Activated CD4-positive, alpha-beta T cell treated with anti-CD3 and anti-CD28 coated beads, Interleukin-2, amount 50 U/mL, for 1 hour (primary cell): ENCODE measurements at places on chromosomes 16 and 17.
A peak's percentile ranks its signal among the peaks of the same experiment; 100 is the strongest.

DNA sequence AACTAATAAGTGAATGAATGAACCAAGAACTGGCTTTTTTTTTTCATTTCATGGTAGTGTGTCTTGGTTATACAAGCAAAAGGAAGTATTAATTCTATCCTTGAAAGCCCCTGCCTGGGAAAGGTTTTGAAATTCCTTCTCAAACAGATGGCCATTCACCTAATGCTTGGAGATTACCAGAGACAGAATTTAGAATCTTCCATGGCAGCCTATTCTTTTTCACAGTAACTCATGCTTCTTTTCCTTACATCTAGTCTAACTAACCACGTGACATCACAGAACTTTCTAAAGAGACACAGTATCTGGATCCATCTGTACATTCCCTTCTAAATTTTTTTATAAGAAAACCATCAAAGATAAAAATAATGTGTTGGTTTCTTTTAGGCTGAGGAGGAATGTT, 151.6 kb downstream of the FTO start:
- DNase-seq: no peak

- peak; percentile 7 for DNase-seq
Measured at GRCh38 chr17:34703533-34703932, 124.2 kb downstream of the TMEM132E start.

- DNase-seq: peak; percentile 4
Measured at GRCh38 chr17:49132699-49133364, at the start of gene B4GALNT2. TSS of gene B4GALNT2 (plus strand) at chr17:49132769. CDS start at chr17:49132793, 24 bp downstream.

DNA sequence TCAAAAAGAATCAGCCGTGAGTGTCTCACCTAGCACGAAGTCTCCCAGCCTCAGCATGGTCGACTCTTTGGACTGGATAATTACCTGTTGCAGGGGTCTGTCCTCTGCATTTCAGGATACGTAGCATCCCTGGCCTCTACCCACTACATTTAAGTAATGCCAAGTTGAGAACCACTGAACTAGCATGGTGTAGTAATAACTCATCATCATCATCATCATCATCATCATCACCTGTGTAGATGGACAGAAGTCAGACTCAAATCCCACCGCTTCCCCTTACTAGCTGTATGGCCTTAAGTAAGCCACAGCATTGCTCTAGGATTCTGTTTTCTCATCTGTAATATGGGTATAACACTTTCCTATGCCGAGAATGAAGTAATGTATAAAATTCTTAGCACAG, 373.1 kb upstream of the XYLT1 start:
- no peak for DNase-seq

DNA sequence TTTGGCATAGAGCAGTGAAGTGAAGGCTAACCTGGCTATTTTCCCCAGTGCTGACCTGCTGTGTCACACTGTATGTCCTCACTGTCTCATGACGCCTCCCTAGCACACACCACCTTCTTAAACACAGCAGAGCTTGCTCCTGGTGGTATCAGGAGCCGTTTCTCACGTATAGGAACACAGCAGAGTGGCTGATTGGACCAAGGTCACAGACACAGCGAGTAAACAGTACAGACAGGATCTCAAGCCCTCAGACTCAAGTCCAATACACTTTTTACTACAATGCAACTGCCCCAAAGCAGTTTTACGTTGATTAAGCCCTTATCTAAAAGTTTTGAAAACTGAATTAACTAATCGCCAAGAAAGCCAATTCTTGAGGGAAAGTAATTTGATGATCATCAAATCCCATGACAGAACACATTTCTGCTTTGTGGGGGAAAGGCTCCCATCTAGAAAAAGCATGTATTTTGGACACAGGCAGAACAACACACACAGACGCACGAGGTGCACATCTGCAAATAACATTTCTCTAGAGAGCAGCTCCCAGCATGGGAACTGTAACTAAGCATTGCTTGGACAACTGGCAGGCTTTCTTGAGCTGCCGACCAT, 15.2 kb downstream of the ARHGAP17 start:
- DNase-seq: no peak

DNA sequence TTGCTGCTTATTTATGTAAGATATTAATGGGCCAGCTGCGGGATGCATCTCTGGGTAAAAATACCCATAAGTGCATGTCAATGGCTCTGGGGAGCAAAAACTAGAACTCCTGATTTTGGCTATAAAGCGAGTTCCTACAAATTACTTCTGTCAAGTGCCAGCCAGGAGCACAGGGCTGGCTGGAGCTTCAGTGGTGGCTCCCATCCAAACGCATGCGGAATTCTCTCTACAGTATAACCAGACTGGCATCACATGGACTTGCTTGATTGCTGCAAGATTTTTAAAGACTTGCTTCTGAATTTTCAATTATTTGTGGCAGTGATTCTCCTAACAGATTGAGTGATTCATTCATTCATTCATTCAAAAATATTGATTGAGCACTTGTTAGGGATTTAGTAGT, 260.9 kb downstream of the PHKB start:
- no peak for DNase-seq

GRCh38 chr17:2903193-2903974, 107.1 kb downstream of the RAP1GAP2 start:
- no peak for DNase-seq

- DNase-seq: no peak
Measured at GRCh38 chr16:72978212-72978611, 69.7 kb downstream of the ZFHX3 start.

DNA sequence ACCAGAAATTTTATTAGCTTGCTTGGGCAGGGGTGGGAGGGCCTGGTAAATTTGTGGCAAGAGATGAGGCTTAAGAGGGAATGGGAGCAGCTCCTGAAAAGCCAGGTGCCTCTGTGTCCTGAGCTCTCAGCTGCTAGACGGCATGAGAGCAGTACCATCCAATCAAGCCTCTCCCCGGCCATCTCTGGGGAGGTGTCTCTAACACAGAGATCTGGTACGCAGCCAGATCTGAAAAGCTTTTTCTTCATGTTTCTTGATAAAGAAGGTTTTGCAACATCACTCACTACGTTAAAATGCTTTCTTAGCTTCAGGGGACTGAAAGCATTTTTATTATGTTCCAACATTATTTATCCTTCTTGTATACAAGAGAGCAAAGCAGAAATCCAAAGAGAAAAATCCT, 488.2 kb downstream of the RBFOX1 start:
- DNase-seq: no peak

- DNase-seq: no peak
Measured at GRCh38 chr17:3511852-3512504, 36.2 kb downstream of the ASPA start.

- DNase-seq: no peak
Measured at GRCh38 chr16:56817938-56818337, 47.1 kb upstream of the SLC12A3 start.

DNA sequence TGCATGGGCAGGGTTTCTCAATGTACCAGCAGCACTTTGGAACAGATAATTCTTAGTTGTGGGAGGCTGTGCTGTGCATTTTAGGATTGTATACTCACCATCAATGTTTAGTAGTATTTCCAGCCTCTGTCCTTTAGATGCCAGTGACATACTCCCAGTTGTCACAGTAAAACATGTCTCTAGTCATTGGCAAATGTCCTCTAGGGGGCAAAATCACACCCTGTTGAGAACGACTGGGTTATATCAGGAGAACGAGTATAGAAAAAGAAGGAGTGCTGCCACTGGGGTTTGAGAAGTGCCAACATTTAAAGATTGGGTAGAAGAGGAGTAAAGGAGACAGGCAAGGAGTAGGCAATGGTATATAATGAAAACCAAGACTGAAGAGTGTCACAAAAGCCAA, 37.9 kb upstream of the SMIM36 start:
- DNase-seq: no peak

DNA sequence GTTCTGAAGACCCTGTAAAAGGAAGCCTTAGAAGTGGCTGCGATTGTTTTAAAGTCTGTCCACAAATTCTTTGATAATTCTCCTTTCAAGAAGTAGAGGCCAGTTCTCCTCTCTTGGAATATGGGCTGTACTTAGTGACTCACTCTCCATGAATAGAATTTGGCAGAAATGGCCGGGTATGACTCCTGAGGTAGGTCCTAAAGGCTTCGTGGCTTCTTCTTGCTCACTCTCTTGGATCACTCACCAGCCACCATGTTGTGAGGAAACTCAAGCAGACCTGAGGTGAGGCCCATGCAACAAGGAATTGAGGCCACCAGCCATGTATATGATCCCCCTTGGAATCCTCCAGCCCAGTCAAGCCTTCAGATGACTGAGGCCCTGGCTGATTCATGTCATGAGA, 75.8 kb downstream of the WWOX start:
- DNase-seq: no peak

DNA sequence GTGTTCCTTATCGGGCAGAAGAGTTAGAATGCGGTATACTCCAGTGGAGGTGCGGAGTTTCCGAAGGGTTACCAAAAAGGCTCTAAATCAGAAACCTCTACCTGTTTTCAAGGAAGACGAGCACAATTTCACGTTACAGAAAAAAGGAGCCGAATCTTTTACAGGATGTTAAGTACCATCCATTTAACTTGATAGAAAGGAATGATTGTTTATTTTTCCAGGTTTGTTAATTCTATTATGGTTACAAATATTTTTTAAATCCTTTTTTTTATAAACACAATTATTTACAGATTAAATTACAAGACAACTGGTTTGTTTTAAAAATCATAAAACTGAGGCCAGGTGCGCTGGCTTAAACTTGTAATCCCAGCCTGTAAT, 18.2 kb downstream of the ZNF213 start:
- DNase-seq: no peak

DNA sequence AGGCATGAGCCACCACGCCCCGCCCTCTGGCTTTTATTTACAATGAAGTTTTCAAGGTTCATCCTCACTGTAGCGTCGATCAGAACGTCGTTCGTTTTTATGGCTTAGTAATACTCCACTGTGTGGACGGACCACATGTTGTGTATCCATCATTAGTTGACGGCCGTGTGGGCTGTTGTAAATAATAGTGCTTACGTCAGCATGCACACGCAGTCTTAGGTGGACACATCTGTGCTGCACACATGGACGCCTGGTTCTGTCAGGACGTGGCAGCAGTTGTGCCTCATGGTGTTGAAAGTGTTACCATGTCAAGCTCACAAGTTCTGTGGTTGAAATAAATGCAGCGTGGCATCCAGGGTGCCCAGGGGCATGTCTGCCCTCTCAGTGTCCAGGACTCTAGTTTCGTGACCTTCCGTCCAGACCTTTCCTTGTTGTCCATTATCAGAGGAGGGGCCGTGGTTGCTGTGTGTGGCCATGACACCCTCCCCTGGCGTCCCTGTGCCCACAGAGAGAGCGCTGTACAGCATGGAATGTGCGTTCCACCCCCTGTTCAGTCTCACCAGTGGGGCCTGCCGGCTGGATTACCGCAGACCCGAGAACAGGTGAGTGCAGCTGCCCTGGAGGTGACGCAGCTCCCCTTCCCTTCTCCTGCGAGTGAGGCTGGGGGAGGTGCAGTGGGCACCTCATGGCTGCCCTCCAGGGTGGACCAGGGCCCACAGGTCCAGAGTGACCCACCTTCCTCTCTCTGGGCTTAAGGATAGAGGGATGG, 22.3 kb downstream of the TCF25 start:
- DNase-seq: no peak

DNA sequence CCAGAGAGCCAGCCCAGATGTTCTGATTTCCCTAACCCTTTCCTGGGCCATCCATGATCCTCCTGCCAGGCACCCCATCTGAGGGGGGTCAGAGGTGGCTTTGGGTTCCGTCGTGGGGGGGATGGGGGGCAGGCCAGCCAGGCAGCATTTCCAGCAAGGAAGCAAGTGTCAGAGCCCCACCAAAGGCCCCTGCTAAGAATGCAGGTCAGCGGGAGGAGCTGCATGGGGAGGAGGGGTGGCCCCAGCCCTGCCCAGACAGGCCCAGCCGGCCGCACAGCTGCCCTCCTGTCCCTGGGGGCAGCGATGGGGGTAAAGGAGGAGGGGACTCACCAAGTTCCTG, 2.3 kb upstream of the SCRN2 start:
- DNase-seq: no peak

- no peak for DNase-seq
Measured at GRCh38 chr17:81232616-81233241, 6.1 kb downstream of the TEPSIN start.

- peak; percentile 6 for DNase-seq
Measured at GRCh38 chr17:37570527-37571093, 38.6 kb downstream of the SYNRG start.

DNA sequence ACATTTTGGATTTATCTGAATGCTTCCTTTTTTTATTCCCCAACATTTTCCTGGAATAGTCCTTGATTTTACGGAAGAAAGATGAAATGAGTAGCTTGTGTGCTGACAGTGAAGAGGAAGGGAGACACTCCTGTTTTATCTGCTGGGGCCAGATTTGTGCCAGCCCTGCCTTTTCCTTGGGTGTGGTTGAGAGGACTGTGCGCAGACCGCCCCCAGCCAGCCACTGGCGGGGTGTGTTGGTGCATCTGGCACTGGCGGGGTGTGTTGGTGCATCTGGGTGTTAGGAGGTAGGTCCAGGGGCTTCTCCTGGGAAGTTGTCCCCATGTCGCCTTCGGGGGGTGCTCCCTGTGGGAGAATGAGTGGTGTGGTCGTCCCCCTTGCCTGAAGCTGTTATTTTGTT, 39.5 kb downstream of the RAP1GAP2 start:
- no peak for DNase-seq

- DNase-seq: peak; percentile 74
Measured at GRCh38 chr17:29567554-29568330, 759 bp upstream of the TP53I13 start.

DNA sequence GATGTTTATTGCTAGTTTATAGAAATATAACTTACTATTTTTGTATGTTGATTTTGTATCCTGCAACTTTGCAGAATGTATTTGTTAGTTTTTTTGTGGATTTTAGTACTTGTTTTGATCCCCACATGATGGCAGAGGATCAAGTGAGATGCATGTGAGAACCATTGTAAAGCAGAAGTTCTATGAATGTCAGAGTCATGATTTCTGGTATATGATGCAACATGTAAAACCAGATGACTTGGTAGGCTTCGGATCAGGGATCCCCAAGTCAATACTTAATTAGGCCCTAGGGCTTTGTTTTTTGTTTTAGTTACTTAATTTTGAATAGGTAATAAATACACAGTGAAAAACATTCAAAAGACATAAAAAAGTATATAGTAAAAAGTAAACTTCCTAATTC, 45.8 kb downstream of the ESRP2 start:
- DNase-seq: no peak

DNA sequence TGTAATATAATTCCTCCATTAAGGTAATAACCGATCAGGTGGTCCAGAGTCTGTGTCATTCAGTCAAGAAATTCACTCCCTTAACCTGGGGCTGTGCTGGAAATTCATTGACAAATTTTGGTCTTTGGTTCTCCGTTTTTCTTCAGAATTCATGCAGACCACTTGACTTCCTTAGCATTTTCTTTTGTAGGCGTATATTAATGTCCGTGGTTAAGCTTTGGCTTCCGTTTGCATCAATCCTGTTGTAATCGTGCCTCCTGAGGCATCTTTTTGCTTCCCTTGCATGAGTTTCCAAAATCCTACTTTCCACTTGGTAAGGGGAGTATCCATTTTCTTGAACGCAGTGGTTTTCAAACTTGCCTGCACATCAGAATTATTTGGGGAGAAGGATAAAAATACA, 9.0 kb downstream of the LRRC37B start:
- no peak for DNase-seq

DNA sequence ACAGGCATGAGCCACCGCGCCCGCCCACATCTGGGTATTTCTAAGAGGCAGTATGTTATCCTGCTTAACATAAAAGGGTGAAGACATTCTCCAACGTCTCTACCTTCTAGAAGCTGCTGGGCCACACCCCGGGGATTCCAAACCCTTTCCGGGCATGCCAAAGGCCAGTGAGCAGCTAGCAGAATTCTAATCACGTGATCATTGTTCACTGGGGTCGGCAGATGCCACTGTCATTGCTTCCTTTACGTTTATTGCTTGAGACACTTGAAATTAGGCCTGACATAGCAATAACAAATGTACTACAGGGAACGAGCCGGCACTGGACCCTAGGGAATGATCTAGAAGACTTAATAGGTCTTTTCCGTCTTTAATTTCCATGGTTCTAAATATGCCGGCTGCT, 141.2 kb upstream of the ZFHX3 start:
- no peak for DNase-seq
